Osteoblast (primary cell): ENCODE measurements at places on chromosomes 7 and 10. TPM values are rescaled to one million over a fixed set of nuclear protein-coding genes. Genes with fewer than 3 reads are reported as not detected.
A peak's percentile ranks its signal among the peaks of the same experiment; 100 is the strongest.

The DEPP1 gene
- total RNA-seq = 43.6 and 87.6 TPM in 2 replicates

GRCh38 chr10:66982792-66983474 lies 57.1 kb downstream of the LRRTM3 start:
- peak; percentile 26 for DNase-seq

DNA sequence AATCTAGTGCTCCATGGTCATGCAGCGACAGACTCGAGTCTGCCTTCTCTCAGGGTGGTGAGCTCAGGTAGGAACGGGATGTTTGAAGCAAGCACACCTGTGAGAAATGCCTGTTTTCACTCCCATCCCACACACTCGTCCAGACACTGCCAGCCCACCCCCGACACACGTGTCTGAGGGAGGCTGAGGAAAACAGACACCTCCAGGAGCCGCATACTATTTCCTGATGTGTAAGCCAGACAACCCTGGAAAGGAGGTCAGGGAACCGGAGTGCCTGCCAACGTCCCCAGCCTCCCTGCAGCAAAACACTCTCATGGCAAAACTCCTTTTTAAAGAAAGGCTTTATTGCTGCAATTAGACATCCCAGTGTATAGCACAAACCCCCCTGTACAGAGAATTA lies 80.2 kb downstream of the ALOX5 start:
- DNase-seq = no peak

GRCh38 chr7:23246555-23246954 lies at the start of gene GPNMB:
GPNMB (plus strand) TSS chr7:23246775; CDS start chr7:23246858, 83 bp downstream.
- peak; percentile 93 for DNase-seq

DNA sequence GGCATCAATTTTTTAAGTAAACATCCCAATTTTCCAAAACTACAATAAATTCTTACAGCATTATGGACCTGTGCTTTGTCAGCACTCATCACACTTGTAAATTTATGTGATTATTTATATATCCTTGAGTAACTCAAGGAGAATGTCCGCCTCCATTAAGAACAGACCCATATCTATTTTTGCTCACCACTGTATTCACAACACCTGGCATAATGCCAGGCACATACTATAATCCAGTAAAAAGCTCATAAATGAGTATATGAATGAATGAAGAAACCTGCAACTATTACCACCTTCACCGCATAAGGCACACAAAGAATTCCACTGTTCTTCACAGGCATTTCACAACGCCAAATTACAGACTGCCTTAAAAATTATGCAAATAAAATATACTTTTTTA lies 46.9 kb downstream of the MINDY3 start:
- no peak for DNase-seq
